DMS 273 treated with DMSO at 0.1 percent for 48 hours (cell line): ENCODE measurements at places on chromosomes 6 and 20.

- DNase-seq: no peak
Observed at GRCh38 chr6:7106752-7107577, 796 bp upstream of the RREB1 start.

- DNase-seq: no peak
Observed at GRCh38 chr6:22412994-22413393, 116.2 kb upstream of the PRL start.

DNA sequence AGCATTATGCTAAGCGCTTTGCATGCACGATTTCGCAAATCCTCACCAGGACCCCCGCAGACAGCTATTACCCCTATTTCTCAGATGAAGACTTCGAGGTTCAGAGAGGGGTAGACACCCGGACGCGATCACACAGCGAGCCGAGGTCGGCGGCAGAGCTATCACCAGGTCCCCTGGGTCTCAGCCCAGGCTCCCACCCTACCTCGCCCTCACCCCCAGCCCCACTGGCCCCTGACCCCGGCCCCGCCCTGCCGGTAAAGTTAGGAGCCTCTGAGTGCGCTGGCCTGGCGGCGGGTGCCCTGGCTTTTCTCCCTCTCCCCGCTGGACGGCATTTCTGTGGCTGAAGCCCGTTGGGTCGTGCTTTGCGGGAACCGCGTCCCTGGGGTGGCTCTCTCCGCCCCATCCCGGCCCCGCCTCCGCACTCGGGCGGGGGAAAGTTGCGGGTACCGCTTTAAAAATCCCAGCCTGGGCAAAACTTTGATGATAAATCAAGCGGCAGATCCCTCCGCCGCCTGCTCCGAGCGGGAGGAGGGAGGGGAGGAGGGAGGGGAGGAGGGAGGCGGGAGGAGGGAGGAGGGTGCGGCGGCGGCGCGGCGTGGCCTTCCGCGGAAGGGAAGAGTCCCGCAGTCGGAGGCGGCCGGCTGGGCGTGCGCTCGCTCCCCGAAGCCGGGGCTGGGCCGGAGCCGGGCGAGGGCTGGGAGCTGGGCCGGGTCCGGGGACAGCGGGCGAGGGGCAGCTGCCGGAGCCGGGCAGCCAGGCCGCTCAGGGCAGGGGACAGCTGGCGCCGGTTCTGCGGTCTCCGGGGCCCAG lies at the start of gene VSTM2L:
TSS of gene VSTM2L (plus strand) at position 624 of the 810 bp plus-strand sequence. CDS start 224 bp downstream, outside the sequence.
- DNase-seq: no peak

DNA sequence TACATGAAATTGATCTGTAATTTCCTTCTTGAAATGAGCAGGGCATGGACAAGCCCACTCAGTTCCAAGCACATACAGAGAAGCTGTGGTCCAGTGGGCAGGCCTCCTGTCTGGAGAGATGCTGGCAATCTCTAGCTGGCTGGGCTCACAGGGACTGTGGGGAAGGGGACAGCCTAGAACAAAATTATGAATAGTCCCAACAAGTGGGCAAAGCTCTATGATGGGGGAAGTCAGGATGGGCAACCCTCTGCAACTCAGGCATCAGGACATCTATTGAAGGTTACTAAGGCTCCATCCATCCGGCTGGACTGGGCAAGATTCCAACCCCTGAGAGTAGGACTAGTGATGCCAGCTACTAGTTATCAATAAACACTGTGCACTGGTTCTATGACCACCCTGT lies 40.9 kb downstream of the TRERF1 start:
- no peak for DNase-seq

DNA sequence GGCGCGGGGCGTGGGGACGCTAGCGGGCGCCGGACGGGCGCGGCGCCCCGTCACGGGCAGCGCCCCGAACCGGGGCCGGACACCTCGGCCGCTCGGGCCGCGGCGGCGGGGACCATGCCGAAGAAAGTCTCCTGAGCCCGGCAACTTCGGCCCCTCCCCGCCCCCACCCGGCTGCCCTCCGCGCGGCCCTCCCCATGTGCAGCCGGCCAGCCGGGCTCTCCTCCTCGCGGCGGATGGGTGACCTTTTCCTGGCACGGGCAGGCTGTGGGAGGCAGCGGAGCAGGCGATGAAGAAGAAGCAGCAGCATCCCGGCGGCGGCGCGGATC lies 278 bp downstream of the UST start:
- no peak for DNase-seq

- peak; percentile 26 for DNase-seq
Observed at GRCh38 chr6:116229287-116229913, 24.5 kb downstream of the TSPYL4 start.

GRCh38 chr6:127792616-127793015 lies 108.2 kb downstream of the THEMIS start:
- no peak for DNase-seq

DNA sequence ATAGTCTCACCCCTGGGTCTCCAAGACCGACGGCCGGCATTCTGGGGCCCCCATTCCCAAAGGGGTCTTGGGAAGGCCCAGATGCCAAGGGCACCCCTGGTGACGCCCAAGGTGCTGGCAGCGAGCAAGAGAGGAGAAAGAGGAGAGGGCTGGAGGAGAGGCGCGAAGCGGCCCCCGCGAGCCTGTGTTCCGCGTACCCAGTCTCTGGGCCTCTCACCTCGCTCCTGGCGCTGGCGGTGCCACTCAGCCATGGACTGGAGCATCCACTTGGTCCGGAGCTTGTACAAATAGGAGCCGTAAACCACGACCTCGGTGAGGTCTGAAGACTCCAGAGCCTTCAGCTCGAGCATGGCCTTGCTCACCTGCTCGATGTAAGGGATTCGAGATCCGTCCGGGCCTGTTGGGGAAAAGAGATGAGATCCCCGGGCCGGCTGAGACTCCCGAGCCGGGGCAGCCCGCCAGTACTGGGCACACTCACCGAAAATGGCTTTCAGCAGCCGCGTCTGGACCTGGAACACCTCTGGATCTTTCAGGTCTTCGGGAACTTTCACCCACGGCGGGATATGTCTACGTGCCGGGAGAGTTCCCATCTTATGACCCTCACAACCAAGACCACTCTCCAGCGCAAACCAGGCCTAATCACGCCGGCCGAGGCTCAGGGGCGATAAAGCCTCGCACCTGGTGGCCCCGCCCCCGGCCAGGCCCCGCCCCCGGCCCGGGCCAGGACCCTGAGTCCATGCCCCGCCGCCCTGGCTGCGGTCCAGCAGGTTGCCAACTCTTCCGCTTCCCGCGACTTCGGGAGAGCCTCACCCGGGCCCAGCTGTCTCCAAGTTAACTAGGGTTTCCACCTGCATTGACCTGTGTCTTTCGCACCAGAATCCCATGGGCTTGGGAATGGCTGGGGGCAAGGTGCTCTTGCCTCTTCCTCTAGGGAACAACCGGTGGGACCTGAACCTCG lies at the start of gene DPPA5:
TSS of gene DPPA5 (minus strand) at position 641 of the 958 bp plus-strand sequence. CDS start at position 590, 51 bp downstream.
- DNase-seq: no peak

DNA sequence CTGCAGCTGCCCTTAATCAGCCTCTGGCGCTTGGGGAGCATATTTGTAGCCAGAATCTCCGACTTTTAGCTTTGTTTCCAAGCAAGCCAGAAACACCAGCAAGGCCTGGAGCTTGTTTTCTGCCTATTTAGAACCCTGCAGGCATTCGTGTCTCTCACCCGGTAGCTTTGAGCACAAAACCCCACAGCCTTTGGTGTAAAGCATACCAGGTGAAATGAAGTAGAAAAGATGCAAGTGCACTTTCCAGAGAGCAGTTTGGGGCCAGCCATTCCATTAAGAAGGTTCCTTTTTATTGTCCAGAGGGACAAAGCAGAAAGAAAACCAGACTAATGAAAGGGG lies 736 bp downstream of the FAM217B start:
- no peak for DNase-seq

- peak; percentile 67 for DNase-seq
Observed at GRCh38 chr6:79869600-79870084, 77.7 kb downstream of the ELOVL4 start.

- peak; percentile 78 for DNase-seq
Observed at GRCh38 chr20:346640-347316, at the start of gene NRSN2. TSS of gene NRSN2 (plus strand) at chr20:347111. CDS start at chr20:349644, 2,533 bp downstream.

GRCh38 chr6:79543886-79544285 lies 6.7 kb upstream of the LCA5 start:
- no peak for DNase-seq

DNA sequence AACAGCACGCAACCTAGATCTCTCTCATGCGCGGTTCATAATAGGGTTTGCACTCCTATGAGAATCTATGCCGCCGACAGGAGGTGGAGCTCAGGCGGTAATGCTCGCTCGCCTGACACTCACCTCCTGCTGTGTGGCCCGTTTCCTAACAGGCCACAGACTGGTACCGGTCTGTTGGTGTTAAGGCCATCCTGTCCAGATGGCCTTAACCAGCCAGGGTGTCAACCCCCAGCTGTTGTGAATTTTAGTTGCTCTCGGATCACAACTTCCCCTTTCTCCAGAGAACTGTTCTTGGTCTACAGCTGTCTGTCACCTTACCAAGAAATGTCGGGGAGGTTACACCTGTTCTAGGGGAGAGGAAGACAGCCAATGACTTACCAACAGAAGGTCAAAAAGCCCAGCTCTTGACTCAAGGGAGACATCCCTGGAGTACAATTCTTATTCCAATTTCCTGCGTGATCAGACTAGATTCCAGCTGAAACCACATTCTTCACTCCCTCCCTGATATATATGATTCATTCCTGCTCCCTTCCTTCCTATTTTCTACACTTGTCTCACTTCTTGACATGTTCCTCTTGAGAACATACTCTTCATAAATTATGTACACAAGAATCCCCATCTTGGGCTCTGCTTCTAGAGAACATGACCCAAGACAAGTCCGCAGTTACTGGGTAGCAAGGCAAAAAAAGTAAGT lies 23.1 kb upstream of the DNAAF9 start:
- DNase-seq: no peak
